ENCODE measurements at places on chromosomes 5 and 9. TPM values are rescaled to one million over a fixed set of nuclear protein-coding genes. Genes with fewer than 3 reads are reported as not detected.

The CAMK4 gene
- 0.37 TPM for polyA plus RNA-seq

The CYSRT1 gene
- polyA plus RNA-seq = 1.3 TPM

The SLC6A3 gene
- polyA plus RNA-seq = 0.09 TPM

The GABRG2 gene
- polyA plus RNA-seq = not detected

The GOLM1 gene
- 88.6 TPM for polyA plus RNA-seq

The GPR150 gene
- polyA plus RNA-seq = 0.19 TPM

DNA sequence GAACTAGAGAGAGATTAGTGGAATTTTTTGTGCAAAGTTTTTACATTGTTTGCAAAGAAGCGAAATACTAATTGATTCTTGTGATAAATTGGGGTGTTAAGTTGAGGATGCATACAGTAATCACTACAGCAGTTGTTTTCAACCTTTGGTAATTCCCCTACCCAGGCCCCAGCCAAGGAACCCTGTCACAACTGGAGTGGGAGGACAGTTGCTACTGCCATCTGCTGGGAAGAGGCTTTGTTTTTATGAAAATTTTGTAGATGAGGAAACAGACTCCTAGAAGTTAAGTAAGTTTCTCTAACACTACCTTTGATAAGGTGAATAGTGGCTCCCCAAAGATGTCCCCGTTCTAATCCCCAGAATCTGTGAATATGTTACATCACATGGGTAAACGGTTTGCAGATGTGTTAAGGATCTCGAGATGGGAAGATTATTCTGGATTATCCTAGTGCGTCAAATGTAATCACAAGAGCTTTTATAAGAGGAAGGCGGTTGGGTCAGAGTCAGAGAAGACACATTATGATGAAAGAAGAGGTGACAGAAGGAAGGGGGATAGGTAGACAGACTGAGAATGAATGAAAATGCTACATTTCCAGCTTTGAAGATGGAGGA lies 34.0 kb upstream of the PPP1R2B start:
- no peak for DNase-seq

DNA sequence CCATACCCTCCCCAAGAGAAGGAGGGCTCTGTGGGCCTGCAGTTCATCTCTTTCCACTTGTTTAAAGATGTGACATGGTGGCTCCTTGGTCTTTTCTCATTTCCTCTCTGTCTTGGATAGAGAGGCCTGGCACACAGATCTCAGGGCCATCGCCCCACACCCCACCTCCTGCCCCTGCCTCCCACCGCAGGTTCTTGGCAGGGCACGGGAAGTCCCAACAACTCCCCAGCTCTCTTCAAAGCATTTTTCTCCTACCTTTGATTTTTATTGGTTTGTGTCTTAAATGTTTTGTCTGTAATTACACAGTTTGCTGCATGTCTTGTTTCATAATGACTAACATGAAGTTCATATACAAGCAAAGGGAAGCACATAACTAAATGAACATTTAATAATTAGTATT lies 178.5 kb upstream of the MSX2 start:
- no peak for DNase-seq

DNA sequence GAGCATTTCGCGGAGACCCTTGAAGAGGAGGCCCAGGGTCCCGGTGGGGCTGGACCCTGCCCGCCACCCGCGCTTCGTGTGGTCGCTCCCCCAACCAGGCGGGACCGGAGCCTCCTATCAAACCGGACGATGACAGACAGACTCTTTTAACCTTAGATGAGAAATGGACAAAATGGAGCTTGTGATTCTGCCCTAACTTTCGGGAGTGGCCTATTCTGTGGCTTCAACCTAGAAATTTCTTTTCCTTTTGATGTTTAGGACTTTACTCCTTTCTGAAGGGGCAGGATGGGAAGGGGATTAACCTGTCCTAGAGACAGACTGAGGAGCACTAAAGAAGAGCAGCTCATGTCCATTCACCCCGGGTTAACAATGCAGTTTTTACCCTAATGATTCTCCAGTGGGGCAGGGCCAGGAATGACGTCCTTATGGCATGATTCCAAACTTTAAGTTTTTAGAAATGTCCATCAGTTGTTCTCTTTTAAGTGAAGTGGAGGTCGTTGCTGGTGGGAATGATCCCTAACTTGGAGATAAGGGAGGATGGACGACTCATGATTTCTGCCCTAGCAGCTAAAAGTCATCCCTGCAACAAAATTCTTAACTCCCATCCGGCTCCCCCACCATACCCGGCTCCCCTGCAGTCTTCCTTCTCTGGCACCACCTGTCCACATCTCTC lies 1.0 kb downstream of the NIPSNAP3A start:
- no peak for DNase-seq

DNA sequence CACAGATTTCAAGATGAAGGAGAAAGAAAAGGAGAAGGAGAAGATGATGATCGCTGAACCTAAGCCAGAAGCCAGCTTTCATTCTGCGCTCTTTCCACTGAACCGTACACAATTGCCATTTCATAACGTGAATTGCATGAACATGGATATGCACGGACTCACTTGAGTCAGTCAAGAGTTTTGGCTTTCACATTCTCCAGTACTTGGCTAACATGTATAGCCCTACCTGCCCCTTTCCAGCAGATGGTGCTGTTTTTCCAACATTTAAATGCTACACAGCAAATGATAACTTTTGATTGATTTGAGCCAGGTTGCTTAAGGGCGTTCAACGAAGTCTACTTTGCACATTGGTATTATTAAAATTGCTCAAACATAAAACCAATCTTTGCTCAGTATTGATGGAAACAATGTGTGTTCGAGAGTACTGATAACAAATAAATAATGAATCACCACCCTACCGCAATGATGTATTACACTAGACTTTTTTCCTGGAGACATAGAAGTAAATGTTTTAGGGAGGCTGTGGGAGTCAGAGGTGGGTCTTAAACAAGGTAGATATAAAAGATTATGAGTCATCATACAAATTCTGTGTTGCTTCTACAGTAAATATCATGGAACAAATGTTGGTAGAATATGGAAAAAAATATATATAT lies 196.4 kb downstream of the TRPM3 start:
- no peak for DNase-seq

DNA sequence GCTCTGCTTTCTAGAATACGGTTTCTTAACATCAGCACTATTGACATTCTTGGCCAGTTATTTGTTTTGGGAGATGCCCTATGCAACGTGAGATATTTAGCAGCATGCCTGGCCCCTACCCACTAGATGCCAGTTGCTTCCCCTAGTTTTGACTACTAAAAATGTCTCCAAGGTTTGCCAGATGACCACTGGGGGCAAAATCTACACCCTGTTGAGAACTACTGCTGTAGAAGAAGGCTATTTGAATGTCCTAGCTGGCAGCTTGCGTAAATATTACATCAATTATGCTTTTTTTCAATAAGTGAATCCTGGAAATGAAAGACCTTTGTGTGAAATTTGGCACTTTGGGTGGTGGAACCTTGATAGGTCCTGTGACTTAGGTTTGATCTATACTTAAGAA lies 5.0 kb downstream of the NCBP1 start:
- DNase-seq = no peak

DNA sequence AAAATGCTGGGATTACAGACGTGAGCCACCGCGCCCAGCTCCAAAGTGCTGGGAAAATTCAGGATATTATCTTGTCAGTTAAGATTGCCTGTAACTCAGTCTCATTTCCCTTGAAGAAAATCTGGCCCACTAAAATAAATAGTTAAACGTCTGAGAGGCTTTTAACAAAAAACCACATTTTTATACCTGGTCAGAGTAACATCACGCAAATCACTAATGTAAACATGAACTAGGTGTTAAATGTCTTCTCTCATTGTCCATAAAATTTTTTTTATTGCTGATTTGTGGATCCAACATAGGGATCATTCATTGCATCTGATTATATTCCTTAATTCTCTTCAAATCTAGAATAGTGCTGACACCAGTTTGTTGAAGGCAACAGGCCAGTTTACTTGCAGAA lies 22.3 kb downstream of the CNOT6 start:
- DNase-seq = no peak

GRCh38 chr5:176387384-176387925 lies 943 bp downstream of the NOP16 start:
- no peak for DNase-seq

DNA sequence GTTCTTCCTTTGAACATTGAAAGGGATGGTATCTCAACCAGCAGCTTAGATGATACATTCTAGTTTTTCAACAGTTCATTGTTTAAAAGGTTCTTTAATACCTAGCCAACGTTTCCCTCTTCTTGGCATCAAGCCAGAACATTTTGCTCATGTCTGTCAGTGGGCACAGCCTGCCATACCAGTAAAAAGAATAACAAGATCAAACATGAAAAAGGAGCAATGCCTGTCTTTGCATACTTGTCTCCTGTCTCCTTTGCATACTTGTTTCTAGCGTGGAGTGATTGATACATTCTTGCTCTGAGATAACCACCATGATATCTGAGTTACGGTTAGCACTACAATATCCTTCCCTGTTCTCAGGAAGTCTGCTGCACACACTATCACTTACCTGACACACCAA lies 248.6 kb upstream of the DAPK1 start:
- no peak for DNase-seq

DNA sequence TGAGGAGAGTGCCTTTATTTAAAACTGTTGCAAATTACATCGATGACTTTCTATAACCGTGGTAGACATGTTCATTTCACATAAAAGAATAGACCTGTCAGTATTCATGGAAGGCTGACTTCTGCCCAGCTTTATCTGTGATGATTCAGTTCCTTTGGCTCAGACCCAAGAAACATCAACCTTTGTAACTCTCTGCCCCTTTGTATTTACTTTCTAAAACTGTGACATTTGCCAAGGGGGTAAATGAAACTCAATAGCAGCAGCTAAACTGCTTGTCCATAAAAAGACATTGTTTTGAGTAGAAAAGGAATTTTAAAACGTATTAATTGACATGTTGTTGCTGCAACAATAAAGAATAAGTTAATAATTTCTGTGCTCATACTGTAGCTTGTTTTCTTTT lies 137.8 kb upstream of the ANKH start:
- no peak for DNase-seq

DNA sequence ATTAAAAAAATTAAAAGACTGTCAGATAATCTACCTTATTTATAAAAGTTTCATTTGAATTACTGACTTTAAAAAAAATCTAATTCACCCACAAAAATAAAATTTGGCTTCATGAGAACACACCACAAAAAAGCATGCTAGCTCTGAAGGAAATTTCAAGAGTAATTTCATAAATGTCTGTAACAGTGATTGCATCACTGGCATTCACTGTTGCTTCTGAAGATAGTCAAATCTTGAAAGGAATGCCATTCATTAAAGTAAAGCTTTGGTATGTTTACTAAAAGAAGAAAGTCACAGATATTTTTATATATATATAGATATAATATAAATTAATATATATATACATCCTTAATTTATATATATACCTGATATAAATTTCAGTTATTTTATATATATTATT lies 43.4 kb downstream of the NADK2 start:
- no peak for DNase-seq

GRCh38 chr9:17863213-17863883 lies 284.5 kb downstream of the SH3GL2 start:
- no peak for DNase-seq

- DNase-seq = no peak
Observed at GRCh38 chr9:36398745-36399144, 1.3 kb downstream of the RNF38 start.

GRCh38 chr9:128986671-128987070 lies 39.2 kb downstream of the NUP188 start:
- no peak for DNase-seq

- DNase-seq = no peak
Observed at GRCh38 chr5:16712620-16713019, 95.8 kb upstream of the RETREG1 start.

GRCh38 chr5:106171132-106171531 lies 1499.6 kb downstream of the EFNA5 start:
- DNase-seq = no peak

- no peak for DNase-seq
Observed at GRCh38 chr5:84303315-84303714, 81.4 kb downstream of the EDIL3 start.

Measured in kidney (tissue), 22 donors.